ENCODE measurements at places on chromosomes 6 and 20. TPM values are rescaled to one million over a fixed set of nuclear protein-coding genes. Genes with fewer than 3 reads are reported as not detected.
A peak's percentile ranks its signal among the peaks of the same experiment; 100 is the strongest.

CDH4 gene
- 1.1 TPM for polyA plus RNA-seq

ILRUN gene
- 37.9 TPM for polyA plus RNA-seq

HLA-DRB1 gene
- polyA plus RNA-seq = 41.5 TPM

DNA sequence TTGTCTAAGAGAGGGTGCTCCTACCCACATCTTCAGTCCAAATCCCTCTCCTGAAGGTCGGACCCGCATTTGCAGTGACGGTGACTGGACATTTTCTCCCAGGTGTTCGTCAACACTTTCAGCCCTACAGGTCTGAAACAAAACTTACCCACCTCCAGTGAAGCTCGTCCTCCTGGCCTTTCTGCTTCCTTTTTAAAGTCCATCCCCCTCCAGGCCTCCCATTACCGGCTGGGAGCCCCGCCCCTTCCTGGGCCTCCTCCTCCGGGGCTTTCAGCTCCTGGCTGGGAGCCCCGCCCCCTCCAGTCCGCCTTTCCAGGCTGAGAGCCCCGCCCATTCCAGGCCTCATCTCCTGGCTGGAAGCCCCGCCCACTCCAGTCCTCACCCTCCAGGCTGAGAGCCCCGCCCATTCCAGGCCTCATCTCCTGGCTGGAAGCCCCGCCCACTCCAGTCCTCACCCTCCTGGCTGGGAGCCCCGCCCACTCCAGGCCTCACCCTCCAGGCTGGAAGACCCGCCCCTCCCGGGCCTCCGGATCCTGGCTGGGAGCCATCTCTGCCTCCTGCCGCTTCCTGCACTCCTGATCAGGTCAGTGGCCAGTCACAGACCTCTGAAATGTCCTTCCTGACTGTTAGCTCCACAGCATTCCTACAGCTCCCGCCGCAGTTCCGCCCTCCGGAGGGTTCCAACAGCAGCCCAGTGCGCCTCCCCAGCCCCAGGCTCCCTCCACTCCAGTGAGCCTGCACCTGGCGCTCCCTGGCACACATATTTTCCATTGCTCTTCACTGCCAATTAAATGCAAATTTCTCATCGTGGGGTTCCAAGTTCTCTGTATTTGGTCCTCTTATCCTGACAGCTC lies 98.5 kb downstream of the LY86 start:
- peak; percentile 44 for DNase-seq

DNA sequence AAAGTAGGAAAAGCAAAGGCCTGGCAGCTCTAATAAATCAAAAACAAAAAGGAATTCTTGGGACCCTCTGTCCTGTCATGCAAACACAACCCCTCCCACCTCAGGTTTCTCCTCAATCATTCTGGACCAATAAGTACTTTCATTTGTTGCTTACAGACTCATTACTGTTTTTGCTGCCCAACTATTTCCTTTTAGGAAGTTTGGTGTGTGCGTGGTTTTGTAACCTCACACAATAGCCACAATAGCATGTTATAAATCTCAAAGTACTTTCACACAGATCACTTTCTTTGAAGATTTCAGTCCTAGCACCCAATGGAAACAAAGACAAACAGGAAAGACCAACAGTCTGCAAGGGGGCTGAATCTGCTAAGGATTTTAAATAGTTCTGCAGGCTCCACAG lies 4.5 kb downstream of the MRPL14 start:
- no peak for DNase-seq

DNA sequence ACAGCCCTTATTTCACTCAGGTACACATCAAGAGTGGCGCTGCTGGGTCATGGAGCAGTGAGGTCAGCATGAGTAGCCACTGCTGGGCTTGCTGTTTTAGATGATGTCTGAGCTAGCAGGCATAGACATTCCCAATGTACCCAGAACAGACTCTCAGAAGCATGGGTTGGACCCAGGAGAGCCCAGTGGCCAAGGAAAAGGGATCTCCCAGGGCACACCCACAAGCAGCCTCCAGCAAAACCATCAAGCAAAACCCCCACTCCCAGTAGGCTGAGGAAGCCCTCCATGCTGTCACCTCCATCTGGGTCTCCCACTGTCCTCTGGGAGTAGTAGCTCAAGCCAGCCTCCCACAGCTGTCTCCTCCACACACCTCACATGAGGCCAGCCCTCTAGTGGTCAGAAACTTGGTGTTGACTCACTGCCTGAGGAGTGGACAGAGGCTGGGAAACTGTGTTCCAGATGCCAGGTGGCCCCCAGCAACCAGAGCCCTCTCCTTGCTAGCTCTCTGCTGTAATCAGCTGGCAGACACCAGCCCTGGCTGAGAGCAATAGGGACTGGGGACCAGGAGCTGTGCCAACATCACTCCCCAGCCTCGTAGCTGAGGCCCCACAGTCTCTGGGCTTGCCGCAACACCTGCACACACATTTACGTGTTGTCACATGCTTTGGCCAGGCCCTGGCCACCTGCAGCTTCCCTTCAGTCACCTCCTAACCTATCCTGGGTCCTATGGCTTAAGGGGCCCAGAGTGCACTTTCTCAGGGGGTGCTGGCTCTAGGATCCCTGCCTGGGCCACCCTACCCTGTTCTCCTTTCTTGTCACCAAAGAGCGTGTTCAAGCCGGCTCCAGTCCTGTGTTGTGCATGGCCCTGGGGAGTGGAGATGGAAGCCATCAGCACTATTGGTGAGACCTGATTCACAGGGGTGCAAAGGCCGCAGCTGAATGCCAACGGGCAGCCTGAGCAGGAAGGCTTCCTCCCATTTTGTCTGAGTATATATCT lies 1.9 kb upstream of the AP5S1 start:
- no peak for DNase-seq

DNA sequence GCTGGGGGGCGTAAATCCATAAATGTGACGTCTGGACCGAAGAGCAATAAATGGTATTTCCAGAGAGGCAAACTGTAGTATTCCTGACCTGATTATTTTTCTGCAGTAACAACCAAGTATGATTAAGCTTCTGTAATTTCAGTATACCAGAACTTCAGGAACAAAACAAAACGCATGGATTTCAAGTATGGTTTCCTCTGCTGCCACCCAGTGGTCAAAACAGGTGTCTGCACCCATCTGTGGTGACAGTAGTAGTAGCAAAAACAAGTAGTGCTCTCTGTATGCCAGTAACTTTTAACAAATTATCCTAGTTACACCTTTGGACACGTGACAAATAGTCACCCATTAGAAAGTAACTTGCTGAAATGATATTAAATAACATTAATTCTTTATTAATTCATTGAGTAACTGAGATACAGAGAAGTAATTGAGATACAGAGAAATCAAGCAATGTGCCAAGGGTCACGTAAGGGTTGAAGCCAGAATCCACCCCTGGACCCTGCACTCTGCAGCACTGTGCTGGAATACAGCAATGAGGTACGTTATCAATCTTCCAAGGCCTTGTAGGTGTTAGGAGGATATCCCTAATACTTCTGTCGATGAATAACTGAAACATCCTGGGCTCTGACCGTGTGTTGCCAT lies 7.9 kb downstream of the CALHM4 start:
- DNase-seq = peak; percentile 64

- DNase-seq = no peak
Measured at GRCh38 chr6:107509506-107509905, 19.6 kb downstream of the SOBP start.

DNA sequence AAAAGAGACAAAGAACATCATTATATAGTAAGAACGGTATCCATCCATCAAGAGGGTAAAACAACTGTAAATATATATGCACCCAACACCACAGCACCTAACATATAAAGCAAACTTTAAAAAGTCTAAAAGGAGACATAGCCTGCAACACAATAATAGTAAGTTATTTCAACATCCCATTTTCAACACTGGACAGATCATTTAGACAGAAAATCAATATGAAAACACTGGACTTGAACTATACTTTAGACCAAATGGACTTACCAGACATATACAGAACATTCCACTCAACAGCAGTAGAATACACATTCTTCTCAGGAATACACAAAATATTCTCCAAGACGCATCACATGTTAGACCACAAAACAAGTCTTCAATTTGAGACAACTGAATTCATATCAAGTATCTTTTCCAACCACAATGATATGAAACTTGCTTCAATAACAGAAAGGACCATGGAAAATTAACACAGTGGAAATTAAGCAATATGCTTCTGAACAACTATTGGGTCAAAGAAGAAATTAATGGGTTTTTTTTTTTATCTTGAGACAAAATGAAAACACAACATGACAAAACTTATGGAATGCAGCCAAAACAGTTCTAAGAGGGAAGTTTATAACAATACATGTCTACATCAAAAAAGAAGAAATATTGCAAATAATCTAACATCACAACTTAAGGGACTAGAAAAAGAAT lies 23.9 kb upstream of the ASF1A start:
- DNase-seq = no peak

DNA sequence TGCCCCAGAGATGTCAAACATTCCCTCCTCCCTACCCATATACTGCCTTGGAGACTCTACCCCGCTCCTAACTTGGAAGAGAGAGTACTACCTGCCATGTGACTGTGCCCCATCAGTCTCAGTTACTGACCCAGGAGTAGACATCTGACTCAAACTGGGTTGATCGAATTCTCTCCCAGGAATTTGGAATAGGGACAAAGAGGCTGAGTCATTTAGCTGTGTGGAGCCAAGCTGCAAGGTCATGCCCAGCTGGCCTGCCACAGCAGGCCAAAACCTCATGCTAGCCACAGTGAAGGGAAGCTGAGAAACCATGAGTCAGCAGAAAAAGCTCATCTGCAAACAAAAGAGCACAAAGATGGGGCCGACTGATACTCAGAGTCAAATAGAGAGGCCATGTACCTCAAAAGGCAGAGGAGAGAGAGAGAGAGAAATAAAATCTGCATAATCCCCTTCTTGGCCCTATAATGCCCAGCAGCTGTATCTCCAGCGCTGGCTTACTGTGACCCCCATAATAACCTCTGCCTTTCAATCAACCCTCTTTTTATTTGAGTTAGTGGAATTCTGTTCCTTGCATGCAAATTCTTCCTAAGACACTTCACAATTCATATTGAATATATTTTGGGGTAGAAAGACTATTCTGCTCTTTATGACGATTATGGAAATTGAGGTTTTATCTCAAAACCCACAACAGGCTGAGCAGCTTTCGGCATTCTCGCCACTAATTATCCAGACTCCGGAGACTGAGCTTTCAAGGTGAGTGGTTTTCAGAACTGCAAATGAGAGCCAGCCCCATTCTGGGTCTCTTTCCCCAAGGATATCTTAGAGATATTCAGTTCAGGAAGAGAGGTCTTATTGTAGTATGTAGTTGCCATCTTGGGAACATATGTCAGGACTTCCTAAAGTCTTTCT lies 21.4 kb upstream of the AKIRIN2 start:
- DNase-seq = no peak

FGD2 gene
- 3.0 TPM for polyA plus RNA-seq

GRCh38 chr6:7953753-7954152 lies 43.2 kb upstream of the TXNDC5 start:
- no peak for DNase-seq

GRCh38 chr6:5398530-5398929 lies 137.2 kb downstream of the FARS2 start:
- no peak for DNase-seq

DNA sequence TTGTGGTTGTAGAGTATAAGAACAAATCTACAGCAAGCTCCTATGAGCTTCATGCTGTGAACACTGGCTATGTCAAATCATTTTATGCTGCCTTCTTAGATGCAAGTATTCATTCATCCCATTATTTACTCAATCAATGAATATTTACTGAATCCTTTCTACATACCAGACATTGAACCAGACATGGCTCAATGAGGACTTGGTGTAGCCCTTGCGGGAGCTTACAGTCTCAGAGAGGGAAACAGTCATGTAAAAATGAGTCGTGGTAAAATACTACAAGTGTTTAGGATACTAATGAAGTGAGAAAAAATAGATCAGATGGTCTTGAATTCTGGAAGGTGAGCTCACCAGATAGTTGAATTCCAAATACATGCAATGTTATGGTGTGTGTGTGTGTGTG lies 44.8 kb upstream of the ENPP1 start:
- DNase-seq = no peak

Measured in left renal pelvis (tissue), 4 donors.